ENCODE measurements at places on chromosomes 1 and 21.

- DNase-seq, result no peak
These were observed 229.3 kb upstream of the PTBP2 start for GRCh38 chr1:96492236-96492635.

DNA sequence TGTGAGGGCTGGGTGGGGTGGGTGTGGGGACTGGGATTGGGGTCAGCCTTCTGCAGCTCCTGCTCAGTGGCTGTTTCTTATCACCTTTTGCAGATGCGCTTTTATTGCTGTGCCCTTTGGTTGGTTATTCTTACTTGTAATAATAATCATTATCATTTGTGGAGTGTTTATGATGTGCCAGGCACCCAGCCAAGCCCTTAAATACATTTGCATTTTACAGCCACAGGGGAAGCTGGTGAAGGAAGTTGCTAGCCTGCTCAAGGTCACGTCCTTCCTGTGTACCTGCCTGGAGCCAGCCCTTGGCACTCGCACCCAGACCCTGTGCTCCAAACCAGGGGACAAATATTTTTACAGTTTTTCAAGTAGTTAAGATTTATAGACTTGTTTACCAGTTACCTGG lies 144.0 kb downstream of the PGBD5 start:
- DNase-seq, result no peak

DNA sequence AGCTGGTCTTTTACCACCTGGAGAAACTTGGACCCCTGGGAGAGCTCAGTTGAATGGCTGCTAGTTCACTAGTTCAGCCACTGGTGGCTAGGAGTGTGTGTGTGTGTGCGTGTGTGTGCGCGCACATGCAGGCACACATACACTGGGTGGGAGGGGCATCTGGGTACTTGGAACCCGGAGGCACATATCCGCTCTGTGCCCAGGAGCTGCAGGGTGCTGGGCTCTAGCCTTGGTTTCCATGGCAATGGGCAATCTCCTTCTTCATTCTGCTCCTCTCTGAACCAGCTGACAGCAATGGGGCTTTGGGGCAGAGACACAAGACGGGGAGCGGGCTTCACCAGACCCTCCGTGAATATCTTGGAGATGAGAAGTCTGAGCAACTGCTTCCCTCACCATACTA lies 87.1 kb upstream of the DISP3 start:
- DNase-seq, result no peak

DNA sequence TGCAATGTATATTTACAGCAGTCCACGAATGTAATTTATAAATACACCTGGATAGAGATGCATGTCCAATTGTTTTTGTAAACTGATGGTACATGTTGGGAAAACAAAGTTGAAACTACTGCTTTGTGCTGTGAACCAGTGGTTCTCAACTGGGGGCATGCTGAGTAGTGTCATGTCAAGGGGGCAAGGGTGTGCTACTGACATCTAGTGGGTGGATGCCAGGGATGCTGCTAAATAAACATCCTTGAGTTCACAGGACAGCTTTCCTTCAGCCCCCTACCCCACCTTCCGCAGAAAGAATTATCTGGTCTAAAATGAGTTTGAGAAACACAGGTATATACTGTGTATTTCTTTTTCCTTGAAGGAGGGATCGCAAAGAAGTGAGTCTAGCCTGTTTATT lies 95.9 kb downstream of the RASAL2 start:
- DNase-seq, result no peak

DNA sequence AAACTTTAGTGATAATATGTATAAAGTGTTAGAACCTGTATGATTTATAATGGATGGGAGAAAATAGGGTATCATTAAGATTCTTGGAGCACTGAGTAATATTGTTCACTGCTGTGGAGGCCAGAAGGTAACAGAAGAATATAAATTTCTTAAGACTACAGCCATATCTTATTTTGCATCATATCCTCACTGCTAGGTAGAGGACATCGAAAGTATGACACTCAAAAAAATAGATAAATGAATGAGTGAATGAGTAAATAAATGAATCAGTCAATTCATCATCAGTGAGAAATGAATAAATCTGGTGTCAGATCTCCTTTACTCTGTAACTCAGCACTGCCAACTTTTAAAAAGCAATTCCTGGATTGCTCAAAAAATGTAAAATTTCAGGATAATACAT lies 33.2 kb downstream of the RGS13 start:
- DNase-seq, result no peak

- DNase-seq, result no peak
These were observed 59.2 kb downstream of the NPHP4 start for GRCh38 chr1:5933050-5933449.

DNA sequence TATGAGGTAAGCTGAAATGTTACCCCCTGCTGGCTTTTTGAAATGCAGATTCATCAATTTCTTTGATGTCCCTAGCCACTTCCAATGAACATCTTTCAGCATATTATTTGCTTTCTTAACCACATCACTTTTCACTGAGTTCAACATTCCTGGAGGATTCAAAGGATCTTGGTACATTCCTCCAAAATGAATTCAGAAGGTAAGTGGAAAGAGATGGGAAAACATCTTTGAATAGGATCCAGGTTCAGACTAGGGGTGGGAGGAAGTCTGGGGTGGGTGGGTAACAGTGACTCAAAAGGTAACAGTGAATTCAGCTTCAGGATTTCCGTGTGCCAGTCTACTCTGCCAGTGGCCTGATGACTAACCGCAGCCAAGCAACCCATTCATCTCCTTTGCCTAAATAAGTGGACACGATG lies 180.7 kb downstream of the ZC3H11B start:
- DNase-seq, result no peak

DNA sequence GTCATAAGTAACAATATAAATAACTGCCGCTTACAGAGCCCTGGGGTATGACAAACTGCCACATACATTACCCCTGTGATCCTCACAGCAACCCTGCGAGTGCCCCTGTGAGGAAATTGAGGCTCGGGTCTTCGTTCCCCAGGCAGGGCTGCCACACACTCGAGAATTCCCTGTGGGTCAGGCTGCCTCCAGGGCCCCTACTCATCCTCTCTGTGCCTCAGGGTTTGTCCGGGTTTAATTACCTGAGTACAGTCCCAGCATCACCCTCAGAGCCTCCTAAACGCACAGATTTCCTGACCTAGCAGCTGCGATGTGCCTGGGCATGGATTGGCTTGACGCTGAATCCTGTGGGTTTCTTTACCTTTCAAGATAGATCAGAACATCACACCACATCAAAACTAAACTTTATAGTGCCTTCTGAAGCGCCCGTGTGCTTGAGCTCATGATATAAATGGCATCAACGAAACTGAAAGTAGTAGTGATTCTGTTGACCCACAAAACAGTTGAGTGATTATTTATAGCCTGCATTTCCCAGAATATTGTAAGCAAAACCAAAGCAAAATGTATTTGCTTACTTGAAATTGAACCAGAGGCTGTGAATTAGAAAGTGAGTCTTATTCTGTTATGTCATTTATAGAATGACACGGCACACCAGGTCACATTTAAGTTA lies 14.0 kb downstream of the SLC37A1 start:
- DNase-seq, result peak; percentile 42

- no peak for DNase-seq
These were observed 5.4 kb upstream of the SAMD11 start for GRCh38 chr1:918353-918752.

DNA sequence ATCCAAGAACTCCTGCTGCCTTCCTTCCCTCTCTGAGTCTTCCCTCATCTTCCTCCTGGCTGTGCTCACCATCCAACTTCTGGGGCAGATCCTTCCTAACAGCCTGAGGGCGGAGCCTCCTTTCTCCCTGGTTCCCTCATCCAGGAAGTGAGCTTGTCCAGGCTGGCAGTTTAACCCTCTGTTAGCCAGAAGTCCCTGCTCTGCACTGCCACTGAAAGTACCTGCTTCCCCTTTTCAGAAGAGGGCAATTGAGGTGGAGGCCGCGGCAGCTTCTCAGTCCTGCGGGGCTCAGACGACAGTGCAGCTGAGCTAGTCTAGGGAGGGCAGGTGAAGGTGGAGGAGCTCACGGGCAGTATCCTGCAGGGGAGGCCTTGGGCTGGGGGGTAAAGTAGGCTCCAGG lies 149.1 kb downstream of the FCRL5 start:
- peak; percentile 62 for DNase-seq

DNA sequence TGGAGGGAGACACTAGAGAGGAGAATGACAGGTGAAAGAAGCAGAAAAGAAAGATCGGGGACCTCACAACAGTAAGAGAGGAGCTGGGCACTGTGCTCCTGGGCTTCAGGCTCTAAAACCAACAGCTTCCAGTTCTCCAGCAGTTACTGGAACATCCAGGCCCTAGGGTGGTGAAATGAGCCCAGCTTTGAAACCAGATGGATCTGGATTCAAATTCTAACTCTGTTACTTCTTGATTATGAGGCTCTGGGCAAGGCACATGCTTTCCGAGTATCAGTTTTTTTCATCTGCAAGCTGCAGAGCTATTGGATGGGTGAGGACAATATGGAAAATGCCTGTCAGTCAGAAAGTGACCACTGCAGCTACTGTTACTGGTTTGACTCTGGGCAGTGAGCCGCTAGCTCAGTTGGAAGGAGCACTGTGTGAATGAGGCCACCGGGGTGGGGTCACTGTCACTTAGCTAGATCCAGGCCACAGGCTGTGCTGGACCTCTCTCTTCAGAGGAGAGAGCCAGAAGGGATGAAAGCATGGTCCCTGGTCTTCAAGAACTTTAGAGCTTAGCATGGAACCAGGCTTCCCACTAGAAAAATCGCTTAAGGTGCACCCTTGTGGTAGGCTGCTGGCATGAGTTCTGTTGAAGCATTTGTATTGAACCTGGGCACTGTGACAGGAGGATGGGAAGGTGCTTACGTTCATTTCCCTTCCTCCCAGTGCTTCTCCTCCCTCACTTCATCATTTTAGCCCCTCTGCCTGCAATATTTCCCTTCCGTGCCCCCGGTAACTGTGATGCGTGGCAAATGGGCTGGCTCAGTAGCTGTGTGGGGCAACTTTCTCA lies 12.2 kb downstream of the PLEKHO1 start:
- DNase-seq, result no peak

DNA sequence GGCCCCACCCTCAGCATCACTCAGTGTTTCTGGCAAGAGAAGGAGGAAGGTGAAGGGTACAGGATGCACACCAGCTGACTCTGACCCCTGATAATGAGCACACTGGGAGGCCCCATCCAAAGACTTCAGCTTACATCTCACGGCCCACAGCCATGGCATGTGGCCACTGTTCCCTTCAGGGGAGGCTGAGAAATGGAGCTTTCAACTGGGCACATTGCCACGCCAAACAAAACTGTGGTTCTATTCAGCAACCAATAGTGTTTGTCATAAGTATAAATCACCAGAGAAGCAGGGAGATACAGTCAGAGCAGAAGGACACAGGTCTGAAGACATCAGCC lies 12.7 kb upstream of the TRAF3IP3 start:
- DNase-seq, result no peak

- DNase-seq, result no peak
These were observed 195.8 kb upstream of the JUN start for GRCh38 chr1:58979677-58980076.

- no peak for DNase-seq
These were observed 39.1 kb upstream of the CDC42BPA start for GRCh38 chr1:227357171-227357926.

GRCh38 chr1:160453443-160453842 lies 53.1 kb downstream of the VANGL2 start:
- DNase-seq, result no peak

- DNase-seq, result no peak
These were observed 5.6 kb upstream of the SMYD3 start for GRCh38 chr1:246512635-246513034.

- no peak for DNase-seq
These were observed 36.6 kb downstream of the RGL1 start for GRCh38 chr1:183841550-183841949.

DNA sequence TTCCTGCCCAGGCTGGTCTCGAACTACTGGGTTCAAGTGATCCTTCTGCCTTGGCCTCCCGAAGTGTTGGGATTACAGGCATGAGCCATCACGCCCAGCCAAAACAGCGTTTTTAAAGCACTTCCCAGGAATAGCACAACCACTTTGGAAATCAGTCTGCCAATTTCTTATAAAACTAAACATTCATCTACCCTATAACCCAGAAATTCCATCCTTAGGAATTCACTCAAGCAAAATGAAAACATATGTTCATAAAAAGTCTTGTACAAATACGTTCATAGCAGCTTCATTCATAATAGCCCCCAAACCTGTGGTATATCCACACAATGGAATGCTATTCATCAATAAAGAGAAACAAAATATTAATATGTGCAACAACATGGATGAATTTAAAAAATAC lies 36.1 kb downstream of the PHC2 start:
- DNase-seq, result no peak

DNA sequence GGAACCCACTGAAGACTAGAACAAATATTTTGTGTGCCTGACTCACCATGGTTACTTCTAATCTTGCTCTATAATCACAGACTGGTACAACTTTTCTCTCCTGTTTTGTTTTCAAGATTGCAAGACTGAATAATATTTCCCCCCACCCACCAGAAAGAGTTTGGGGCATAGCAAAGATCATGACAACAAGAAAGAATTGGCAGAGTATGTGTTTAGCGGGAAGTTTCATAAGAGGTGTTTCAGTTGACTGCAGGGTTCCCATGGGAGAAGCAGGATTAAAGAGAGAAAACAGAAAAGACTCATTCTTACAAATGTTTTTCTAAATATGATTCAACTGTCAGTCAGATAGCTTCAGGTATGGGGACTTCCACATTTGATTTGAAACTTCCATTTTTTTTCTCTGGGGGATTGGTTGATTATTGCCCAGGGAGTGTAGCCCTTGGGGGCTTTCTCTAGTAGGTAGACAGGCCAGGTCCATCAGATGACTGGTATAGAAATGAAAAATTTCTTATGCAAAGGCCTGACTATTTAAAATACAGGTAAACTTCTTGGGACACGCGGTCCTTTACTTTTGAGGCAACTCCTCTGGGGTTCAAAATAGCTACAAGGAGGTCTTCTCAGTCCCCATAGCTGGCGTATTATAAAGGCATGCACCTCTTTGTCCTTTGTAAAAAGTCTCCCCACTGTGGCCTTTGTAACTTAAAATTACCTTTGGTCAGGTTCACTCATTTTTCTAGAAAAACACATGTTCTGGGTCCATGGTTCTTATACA lies 13.9 kb downstream of the OR14I1 start:
- DNase-seq, result no peak

GRCh38 chr1:219876798-219877209 lies 51.6 kb downstream of the SLC30A10 start:
- peak; percentile 16 for DNase-seq

GRCh38 chr1:216805953-216806352 lies 82.7 kb upstream of the ESRRG start:
- DNase-seq, result no peak
